AG04450 (cell line): ENCODE measurements at places on chromosomes 2 and 18. TPM values are rescaled to one million over a fixed set of nuclear protein-coding genes. Genes with fewer than 3 reads are reported as not detected.

Gene ACVR1
- polyA plus RNA-seq: 50.6 and 53.0 TPM in 2 replicates

Gene MYOM1
- 0.02 and 0.04 TPM in 2 replicates for polyA plus RNA-seq

Gene SOX11
- 2.3 and 2.8 TPM in 2 replicates for polyA plus RNA-seq

Gene FBXO36
- 1.8 and 2.0 TPM in 2 replicates for polyA plus RNA-seq

Gene ZAP70
- polyA plus RNA-seq: 0.06 TPM in 1 of 2 replicates, not detected in the other

Gene SLC9A4
- polyA plus RNA-seq: not detected in 2 replicates

Gene ANKRD53
- 0.72 and 1.1 TPM in 2 replicates for polyA plus RNA-seq

Gene HOXD12
- not detected in 2 replicates for polyA plus RNA-seq

Gene SLC14A1
- polyA plus RNA-seq: 73.9 and 80.5 TPM in 2 replicates

Gene PDE1A
- 3.2 and 4.3 TPM in 2 replicates for polyA plus RNA-seq

Gene STRN
- 15.5 and 20.0 TPM in 2 replicates for polyA plus RNA-seq

Gene RIT2
- polyA plus RNA-seq: not detected in 2 replicates

Gene CHRNG
- polyA plus RNA-seq: not detected in 2 replicates

Gene TUBA4B
- polyA plus RNA-seq: not detected in 2 replicates

Gene NDC80
- polyA plus RNA-seq: 6.4 and 10.2 TPM in 2 replicates

Gene DSG1
- polyA plus RNA-seq: not detected in 2 replicates

Gene CAPN14
- polyA plus RNA-seq: 0.09 TPM in 2 replicates

Gene CYP26B1
- 0.01 and 0.04 TPM in 2 replicates for polyA plus RNA-seq

Gene MRPL53
- 25.9 and 32.8 TPM in 2 replicates for polyA plus RNA-seq

Gene KRTCAP3
- 0.32 and 0.60 TPM in 2 replicates for polyA plus RNA-seq

Gene NPC1
- 10.8 and 11.3 TPM in 2 replicates for polyA plus RNA-seq

Gene C2orf81
- polyA plus RNA-seq: 0.16 TPM in 2 replicates

Gene SCN9A
- polyA plus RNA-seq: 39.9 and 56.8 TPM in 2 replicates

Gene ACTG2
- 641 and 956 TPM in 2 replicates for polyA plus RNA-seq

Gene COL4A3
- polyA plus RNA-seq: 0.07 TPM in 1 of 2 replicates, not detected in the other

Gene PSMA8
- polyA plus RNA-seq: not detected in 2 replicates

Gene C2orf80
- not detected in 2 replicates for polyA plus RNA-seq

Gene RAB6D
- 0.04 and 0.09 TPM in 2 replicates for polyA plus RNA-seq

Gene ST6GAL2
- polyA plus RNA-seq: 0.06 TPM in 1 of 2 replicates, not detected in the other

Gene MARCHF4
- 3.8 and 4.3 TPM in 2 replicates for polyA plus RNA-seq

Gene ASXL3
- 0.16 and 0.19 TPM in 2 replicates for polyA plus RNA-seq

Gene NUP35
- 8.7 and 10.5 TPM in 2 replicates for polyA plus RNA-seq

Gene CHST9
- not detected in 2 replicates for polyA plus RNA-seq

Gene SIX2
- polyA plus RNA-seq: not detected in 2 replicates

Gene PLA2R1
- 1.6 and 2.0 TPM in 2 replicates for polyA plus RNA-seq

Gene CCDC148
- polyA plus RNA-seq: 0.12 and 0.22 TPM in 2 replicates

Gene GALNT14
- polyA plus RNA-seq: 0.07 TPM in 1 of 2 replicates, not detected in the other

Gene ACMSD
- not detected in 2 replicates for polyA plus RNA-seq

Gene RESP18
- polyA plus RNA-seq: not detected in 2 replicates

Gene GPR45
- not detected in 2 replicates for polyA plus RNA-seq

Gene POTEC
- not detected in 2 replicates for polyA plus RNA-seq

Gene KIAA2012
- polyA plus RNA-seq: 0.11 and 0.12 TPM in 2 replicates

Gene CENPA
- polyA plus RNA-seq: 6.8 and 9.3 TPM in 2 replicates

Gene FAM117B
- polyA plus RNA-seq: 2.0 and 2.2 TPM in 2 replicates

Gene CRYGD
- polyA plus RNA-seq: not detected in 2 replicates

Gene MGAT4A
- 0.04 TPM in 1 of 2 replicates, not detected in the other for polyA plus RNA-seq

Gene TGFA
- not detected in 2 replicates for polyA plus RNA-seq

Gene MAP3K19
- polyA plus RNA-seq: not detected in 2 replicates

Gene KLHL14
- polyA plus RNA-seq: not detected in 2 replicates

Gene DPYSL5
- polyA plus RNA-seq: not detected in 2 replicates

Gene BMP10
- not detected in 2 replicates for polyA plus RNA-seq

Gene CYP1B1
- 5.7 and 7.8 TPM in 2 replicates for polyA plus RNA-seq

Gene GAREM1
- 2.8 and 3.4 TPM in 2 replicates for polyA plus RNA-seq

Gene DIPK1C
- not detected in 2 replicates for polyA plus RNA-seq

Gene RAX
- polyA plus RNA-seq: not detected in 2 replicates

Gene ITGA4
- 10.6 and 16.7 TPM in 2 replicates for polyA plus RNA-seq

Gene TXNDC2
- polyA plus RNA-seq: 0.06 TPM in 2 replicates

Gene TDRD15
- not detected in 2 replicates for polyA plus RNA-seq

Gene CDK15
- polyA plus RNA-seq: 16.0 and 18.6 TPM in 2 replicates
